ENCODE measurements at places on chromosomes 5 and 9. TPM values are rescaled to one million over a fixed set of nuclear protein-coding genes. Genes with fewer than 3 reads are reported as not detected.

Gene PCYOX1L
- 14.2 TPM for total RNA-seq

DNA sequence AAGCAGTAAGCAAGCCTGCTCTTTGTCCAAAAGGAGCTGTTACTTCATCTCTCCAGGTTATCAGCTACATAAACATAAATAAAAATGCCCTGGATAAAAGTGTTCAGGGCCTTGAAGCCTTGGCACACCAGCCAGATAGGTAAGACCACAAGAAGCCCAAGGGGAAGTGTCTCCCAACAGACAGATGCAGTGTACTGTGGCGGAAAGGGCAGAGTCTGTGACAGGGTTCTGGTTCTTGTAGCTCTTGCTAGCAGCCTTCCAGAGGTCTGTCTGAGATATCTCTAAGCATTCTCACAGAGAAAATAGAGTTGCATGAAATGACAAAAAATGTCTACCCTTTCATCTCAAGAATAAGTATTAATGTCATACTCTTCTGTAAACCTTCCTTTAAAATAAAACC, 30.1 kb downstream of the ISOC1 start:
- H3K4me3 ChIP-seq: no peak overlapping the region
- no peaks in the 10 kb centered on the region for H3K4me1 ChIP-seq
- no peak for DNase-seq

- no peaks in the 10 kb centered on the region for H3K4me1 ChIP-seq
- H3K27me3 ChIP-seq: no peaks in the 10 kb centered on the region
- H3K27ac ChIP-seq: no peak overlapping the region
- no peaks in the 10 kb centered on the region for H3K36me3 ChIP-seq
- no peak for DNase-seq
- H3K4me3 ChIP-seq: no peak overlapping the region
Measured at GRCh38 chr5:30781643-30782042, 411.8 kb upstream of the CDH6 start.

DNA sequence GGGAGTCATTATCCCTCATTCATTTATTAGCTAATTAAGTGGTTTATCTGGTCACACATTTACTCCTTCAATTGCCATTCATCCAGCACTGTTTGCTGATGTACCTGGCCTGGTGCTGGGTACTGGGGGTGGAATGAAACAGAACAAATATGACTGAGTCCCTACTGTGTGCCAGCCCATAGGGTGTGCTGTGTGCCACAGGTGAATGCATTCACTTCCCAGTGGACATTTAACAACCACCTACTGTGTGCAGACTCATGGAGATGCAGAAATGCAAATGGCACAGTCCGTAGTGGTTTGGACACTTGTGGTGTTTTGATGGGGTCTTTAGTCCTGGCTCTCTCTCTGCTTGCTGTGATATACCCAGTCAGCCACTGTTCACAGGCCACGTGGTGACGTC, 10.5 kb downstream of the NEK6 start:
- H3K4me1 ChIP-seq: peaks cover 76% of the 10 kb centered on the region
- H3K36me3 ChIP-seq: peaks cover 9% of the 10 kb centered on the region
- no peak overlapping the region for H3K4me3 ChIP-seq
- no peak overlapping the region for H3K27ac ChIP-seq

GRCh38 chr5:63211448-63212132, 633.0 kb downstream of the LRRC70 start:
- H3K4me3 ChIP-seq: no peak overlapping the region
- no peak for DNase-seq
- H3K4me1 ChIP-seq: peaks cover 3% of the 10 kb centered on the region
- H3K36me3 ChIP-seq: no peaks in the 10 kb centered on the region
- H3K27me3 ChIP-seq: no peaks in the 10 kb centered on the region

DNA sequence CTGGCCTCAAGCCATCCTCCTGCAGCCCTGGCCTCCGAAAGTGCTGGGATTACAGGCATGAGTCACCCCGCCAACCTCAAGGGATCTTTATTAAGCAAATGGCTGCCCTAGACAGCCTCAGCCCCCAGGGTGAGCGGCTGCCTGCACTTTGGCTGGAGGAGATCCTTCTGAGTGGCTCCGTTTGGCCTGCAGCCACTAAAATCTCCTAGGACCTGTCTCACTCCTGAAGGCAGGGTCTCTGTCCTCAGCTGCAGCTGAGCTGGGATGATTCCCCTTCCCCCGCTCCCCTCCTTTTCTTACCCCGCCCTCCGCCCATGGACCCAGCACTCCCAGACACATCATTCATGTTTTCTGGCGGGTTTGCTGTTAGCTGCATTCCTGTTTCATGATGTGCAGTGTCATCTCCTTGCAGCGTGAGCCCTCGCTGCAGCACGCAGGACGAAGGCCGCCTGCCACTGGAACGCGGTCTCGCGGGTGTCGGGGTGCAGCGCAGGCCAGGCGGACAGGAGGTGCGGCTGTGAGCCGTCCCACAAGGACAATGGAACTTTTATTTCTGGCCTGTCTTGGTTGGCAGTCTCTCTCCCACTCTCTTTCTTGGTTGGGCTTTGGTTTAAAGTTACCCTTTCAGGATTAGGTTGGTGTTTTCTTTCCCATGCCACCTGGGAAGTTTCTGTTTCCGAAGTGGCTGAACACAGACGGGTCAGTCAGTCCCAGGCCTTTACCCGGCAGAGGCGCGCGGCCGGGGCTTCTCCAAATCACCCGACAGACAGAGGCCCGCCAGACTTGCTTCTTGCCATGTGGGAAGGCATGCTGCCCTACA, 137.1 kb downstream of the FOXD1 start:
- peaks cover 19% of the 10 kb centered on the region for H3K4me1 ChIP-seq
- peaks cover 55% of the 10 kb centered on the region for H3K27me3 ChIP-seq
- peak overlapping the region; percentile 17 for H3K27ac ChIP-seq
- no peaks in the 10 kb centered on the region for H3K36me3 ChIP-seq
- no peak overlapping the region for H3K4me3 ChIP-seq
- no peak for DNase-seq

- H3K27ac ChIP-seq: no peak overlapping the region
- peak overlapping the region; percentile 11 for H3K4me3 ChIP-seq
- H3K4me1 ChIP-seq: peaks cover 65% of the 10 kb centered on the region
- peaks cover 12% of the 10 kb centered on the region for H3K27me3 ChIP-seq
Measured at GRCh38 chr5:142319105-142319504, 5.7 kb downstream of the SPRY4 start.

DNA sequence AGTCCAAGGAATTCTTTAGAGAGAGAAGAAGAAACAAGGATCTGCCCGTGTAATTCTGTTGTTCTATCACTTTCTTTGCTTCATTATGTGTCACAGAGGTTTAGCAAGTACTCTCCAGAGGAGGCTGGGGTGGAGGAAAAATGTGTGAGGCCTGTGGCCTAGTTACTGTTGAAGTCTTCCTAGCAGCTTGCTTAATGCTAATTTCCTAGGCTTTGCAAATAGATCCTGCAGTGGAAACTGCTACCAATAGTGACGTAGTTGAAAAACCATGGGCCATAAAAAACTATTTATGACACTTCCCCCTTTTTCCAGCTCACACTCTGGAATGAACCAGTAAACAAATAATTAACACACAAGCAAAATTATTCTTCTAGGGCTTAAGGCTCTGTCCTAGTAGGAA, 27.0 kb upstream of the C9orf72 start:
- H3K4me3 ChIP-seq: no peak overlapping the region
- no peaks in the 10 kb centered on the region for H3K36me3 ChIP-seq
- DNase-seq: no peak
- H3K4me1 ChIP-seq: no peaks in the 10 kb centered on the region

DNA sequence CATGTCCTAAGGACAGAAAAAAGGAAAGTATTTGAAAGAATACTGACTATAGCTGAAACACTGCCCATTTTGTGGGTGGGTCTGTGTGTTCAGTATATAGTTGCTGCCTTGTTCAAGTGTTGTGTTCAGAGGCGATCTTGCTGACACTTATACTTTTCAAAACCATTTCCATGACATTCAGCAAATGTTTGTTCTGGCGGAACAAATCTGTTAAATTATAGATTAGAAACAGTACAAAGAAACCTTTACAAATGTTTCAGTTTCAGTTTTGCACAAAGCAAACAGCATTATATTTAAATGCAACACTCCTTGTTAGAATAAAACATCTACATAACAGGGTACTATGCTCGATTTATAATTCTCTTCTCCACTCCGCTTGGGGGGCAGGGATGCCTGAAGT, 2276.3 kb downstream of the MAT2B start:
- H3K4me1 ChIP-seq: no peaks in the 10 kb centered on the region
- H3K4me3 ChIP-seq: no peak overlapping the region
- DNase-seq: no peak
- no peaks in the 10 kb centered on the region for H3K36me3 ChIP-seq

GRCh38 chr5:143791848-143792731, 19.9 kb upstream of the HMHB1 start:
- no peak overlapping the region for H3K27ac ChIP-seq
- no peaks in the 10 kb centered on the region for H3K36me3 ChIP-seq
- peaks cover 4% of the 10 kb centered on the region for H3K4me1 ChIP-seq
- H3K27me3 ChIP-seq: no peaks in the 10 kb centered on the region

Gene TPRN
- total RNA-seq: 6.7 TPM

Gene TMEM174
- not detected for total RNA-seq

DNA sequence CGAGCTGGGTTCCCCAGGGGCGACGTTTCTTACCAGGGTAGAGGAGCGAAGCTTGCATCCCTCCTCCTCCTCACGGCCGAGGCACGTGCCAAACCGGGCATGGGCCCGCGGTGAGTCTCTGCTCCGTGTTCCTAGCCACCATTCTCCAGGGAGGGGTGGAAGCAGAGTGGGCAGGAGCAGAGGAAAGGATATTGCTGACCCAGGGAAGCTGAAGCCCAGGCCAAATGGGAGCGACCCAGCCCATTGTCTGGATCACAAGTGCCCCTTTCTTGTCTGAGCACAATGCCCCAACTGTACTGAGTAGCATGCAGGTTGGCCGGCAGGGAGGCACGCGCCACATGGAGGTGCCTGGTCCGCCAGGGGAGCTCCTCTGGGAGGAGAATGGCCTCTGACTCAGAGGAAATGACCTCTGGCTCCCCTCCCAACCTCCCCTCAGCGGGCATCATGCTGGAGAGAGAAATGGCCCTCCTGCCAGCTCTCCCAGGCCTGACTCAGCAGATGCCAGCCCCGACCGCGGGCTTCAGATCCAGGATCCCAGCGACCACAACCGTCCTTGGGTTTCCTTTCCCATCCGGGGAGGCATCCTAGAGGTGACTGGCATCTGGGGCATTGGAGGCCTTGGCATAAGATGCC, 1.1 kb downstream of the PRR7 start:
- peak overlapping the region; percentile 57 for H3K27ac ChIP-seq
- peak overlapping the region; percentile 28 for H3K4me3 ChIP-seq
- DNase-seq: peak; percentile 78
- H3K4me1 ChIP-seq: peaks cover 63% of the 10 kb centered on the region
- no peaks in the 10 kb centered on the region for H3K27me3 ChIP-seq
- H3K36me3 ChIP-seq: peaks cover 34% of the 10 kb centered on the region

DNA sequence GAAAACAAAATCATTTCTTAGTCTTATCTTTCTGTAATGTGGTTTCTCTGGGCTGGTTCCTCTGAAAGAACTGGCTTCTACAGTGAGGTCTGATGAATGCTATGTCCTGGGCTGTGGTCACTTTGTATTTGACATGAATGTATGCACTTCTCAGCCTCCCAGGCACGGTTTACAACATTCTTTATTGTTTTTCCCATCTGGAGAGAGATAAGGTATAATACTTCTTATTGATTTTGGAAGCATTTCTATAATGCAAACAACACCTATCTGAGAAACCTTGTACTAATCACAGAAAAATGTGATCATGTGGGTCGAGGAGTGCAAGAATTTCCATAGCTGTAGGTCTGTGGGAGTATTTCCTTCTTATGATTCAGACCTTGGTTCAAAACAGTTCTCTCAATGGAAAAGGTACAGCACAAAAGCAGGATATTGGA, 46.9 kb downstream of the ACTBL2 start:
- no peak overlapping the region for H3K27ac ChIP-seq
- no peaks in the 10 kb centered on the region for H3K27me3 ChIP-seq
- no peak for DNase-seq
- H3K36me3 ChIP-seq: no peaks in the 10 kb centered on the region
- no peaks in the 10 kb centered on the region for H3K4me1 ChIP-seq
- H3K4me3 ChIP-seq: no peak overlapping the region

Gene BRD8
- 72.7 TPM for total RNA-seq

DNA sequence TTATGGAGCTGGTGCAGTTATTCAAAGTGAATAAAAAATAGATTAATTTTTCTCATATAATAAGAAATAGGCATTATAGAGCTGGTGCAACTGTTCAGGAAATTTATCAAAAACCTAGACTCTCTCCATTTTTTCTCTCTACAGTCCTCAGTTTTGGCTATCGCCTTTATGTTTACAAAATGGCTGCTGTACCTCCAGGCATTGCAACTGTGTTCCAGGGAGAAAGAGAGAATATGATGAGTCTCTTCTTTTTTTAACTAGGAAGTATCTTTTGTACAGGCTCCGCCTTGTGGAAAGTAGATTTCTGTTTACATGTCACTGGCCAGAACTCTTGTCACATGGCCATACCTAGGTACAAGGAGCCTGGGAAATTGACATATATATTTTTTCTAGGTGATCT, 3.1 kb upstream of the TGFBR1 start:
- DNase-seq: no peak
- H3K27me3 ChIP-seq: no peaks in the 10 kb centered on the region

DNA sequence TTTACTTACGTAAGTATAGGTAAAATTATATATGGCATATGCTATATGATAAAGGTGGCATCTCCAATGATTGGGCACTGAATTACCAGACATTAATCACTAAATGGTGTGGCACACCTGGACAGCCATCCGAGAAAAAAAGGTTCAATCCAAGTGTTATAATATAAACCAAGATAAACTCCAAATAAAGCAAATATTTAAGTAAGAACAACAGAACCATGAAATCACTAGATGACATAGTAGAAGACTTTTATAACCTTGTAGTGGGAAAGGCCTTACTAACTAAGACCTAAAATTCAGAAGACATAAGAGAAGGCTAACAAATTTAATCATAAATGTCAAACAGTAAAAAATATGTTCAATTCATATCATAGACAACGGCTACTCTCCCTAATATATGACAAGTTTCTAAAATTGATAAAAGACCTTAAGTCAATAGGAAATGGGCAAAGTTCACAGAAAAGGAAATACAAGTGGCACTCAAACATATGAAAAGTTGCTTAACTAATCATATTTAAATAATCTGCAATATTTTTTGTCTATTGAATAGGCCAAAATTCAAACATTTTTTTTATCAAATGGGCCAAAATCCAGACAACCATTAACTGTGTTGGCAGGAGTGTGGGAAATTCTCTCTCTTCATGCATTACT, 55.1 kb downstream of the ELOVL7 start:
- H3K27ac ChIP-seq: no peak overlapping the region
- DNase-seq: no peak
- H3K4me1 ChIP-seq: no peaks in the 10 kb centered on the region
- no peaks in the 10 kb centered on the region for H3K36me3 ChIP-seq
- no peak overlapping the region for H3K4me3 ChIP-seq

GRCh38 chr9:89797255-89797654, 192.4 kb downstream of the GADD45G start:
- no peaks in the 10 kb centered on the region for H3K27me3 ChIP-seq
- DNase-seq: no peak
- H3K4me3 ChIP-seq: no peak overlapping the region
- H3K36me3 ChIP-seq: no peaks in the 10 kb centered on the region
- no peaks in the 10 kb centered on the region for H3K4me1 ChIP-seq

- H3K27ac ChIP-seq: no peak overlapping the region
- no peaks in the 10 kb centered on the region for H3K36me3 ChIP-seq
- DNase-seq: no peak
- H3K4me3 ChIP-seq: no peak overlapping the region
- H3K4me1 ChIP-seq: peaks cover 15% of the 10 kb centered on the region
Measured at GRCh38 chr5:72447751-72448150, 59.5 kb downstream of the ZNF366 start.

- H3K4me3 ChIP-seq: no peak overlapping the region
- H3K27ac ChIP-seq: no peak overlapping the region
- DNase-seq: no peak
- no peaks in the 10 kb centered on the region for H3K36me3 ChIP-seq
- H3K27me3 ChIP-seq: peaks cover 41% of the 10 kb centered on the region
Measured at GRCh38 chr9:126522612-126523356, 90.9 kb upstream of the LMX1B start.

GRCh38 chr5:120345947-120346346, 118.2 kb upstream of the PRR16 start:
- H3K27me3 ChIP-seq: no peaks in the 10 kb centered on the region
- no peak overlapping the region for H3K27ac ChIP-seq
- no peaks in the 10 kb centered on the region for H3K36me3 ChIP-seq
- no peak overlapping the region for H3K4me3 ChIP-seq

Measured in spinal cord (tissue), 10 donors.